Right atrium auricular region (tissue), 2 donors: ENCODE measurements at places on chromosomes 7 and 10.

GRCh38 chr7:137960020-137960419 is 41.9 kb downstream of the CREB3L2 start:
- peaks cover 71% of the 10 kb centered on the region for H3K4me1 ChIP-seq
- H3K36me3 ChIP-seq = no peaks in the 10 kb centered on the region
- no peak for DNase-seq
- H3K27me3 ChIP-seq = no peaks in the 10 kb centered on the region
- no peak overlapping the region for H3K27ac ChIP-seq

- no peak overlapping the region for H3K4me3 ChIP-seq
- no peaks in the 10 kb centered on the region for H3K36me3 ChIP-seq
- H3K27me3 ChIP-seq = no peaks in the 10 kb centered on the region
- H3K27ac ChIP-seq = no peak overlapping the region
- no peaks in the 10 kb centered on the region for H3K4me1 ChIP-seq
- DNase-seq = no peak
Observed at GRCh38 chr10:74888962-74889661, 62.7 kb downstream of the KAT6B start.

GRCh38 chr10:75165684-75166622 is 44.6 kb upstream of the VDAC2 start:
- no peak overlapping the region for H3K27ac ChIP-seq
- no peak for DNase-seq
- H3K4me1 ChIP-seq = no peaks in the 10 kb centered on the region
- peaks cover 11% of the 10 kb centered on the region for H3K36me3 ChIP-seq
- H3K4me3 ChIP-seq = no peak overlapping the region

GRCh38 chr10:78744491-78745090 is 324.2 kb upstream of the ZMIZ1 start:
- H3K27me3 ChIP-seq = no peaks in the 10 kb centered on the region
- no peaks in the 10 kb centered on the region for H3K36me3 ChIP-seq
- no peak for DNase-seq

- H3K4me3 ChIP-seq = no peak overlapping the region
- no peaks in the 10 kb centered on the region for H3K27me3 ChIP-seq
- H3K27ac ChIP-seq = no peak overlapping the region
Observed at GRCh38 chr7:21071561-21072501, 285.1 kb upstream of the SP8 start.

DNA sequence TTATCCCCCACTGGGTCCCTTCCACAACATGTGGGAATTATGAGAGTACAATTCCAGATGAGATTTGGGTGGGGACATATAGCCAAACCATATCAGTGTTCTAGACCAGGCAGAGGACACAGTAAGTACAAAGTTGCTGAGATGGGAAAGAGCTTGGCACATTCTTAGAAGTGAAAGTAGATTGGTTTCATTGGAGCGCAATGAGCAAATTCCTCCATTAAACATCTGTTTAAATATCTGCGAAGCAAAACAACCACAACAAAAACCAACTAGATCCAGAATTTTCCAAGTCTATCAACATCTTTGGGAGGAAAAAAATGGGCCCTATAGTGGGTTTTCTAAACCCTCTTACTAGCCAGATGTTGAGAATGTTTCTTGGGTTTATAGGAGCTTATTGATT is 80.0 kb upstream of the STEAP1B start:
- no peaks in the 10 kb centered on the region for H3K36me3 ChIP-seq
- DNase-seq = no peak
- H3K4me1 ChIP-seq = peaks cover 29% of the 10 kb centered on the region
- no peak overlapping the region for H3K27ac ChIP-seq

DNA sequence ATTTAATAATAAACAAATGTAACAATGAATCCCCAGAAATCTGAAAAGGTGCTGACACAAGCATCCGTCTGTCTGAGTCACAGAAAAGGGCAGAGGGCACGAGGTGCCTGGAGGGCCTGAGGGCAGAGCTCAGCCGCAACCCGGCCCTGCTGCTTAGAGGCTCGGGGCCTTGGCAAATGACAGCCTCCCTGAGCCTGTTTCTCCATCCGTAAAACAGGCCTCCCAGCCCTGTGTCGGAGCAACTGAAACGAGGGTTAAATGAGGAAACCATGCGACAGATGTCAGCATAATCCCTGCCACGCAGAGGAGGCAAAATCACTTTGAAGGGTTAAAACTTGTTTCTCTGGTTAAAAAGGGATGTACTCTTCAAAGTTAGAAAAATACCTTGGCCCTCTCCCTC is 24.9 kb downstream of the NUDT1 start:
- H3K27me3 ChIP-seq = no peaks in the 10 kb centered on the region
- peaks cover 21% of the 10 kb centered on the region for H3K36me3 ChIP-seq
- no peak overlapping the region for H3K27ac ChIP-seq
- no peak overlapping the region for H3K4me3 ChIP-seq
